ENCODE measurements at places on chromosomes 16 and 17.

GRCh38 chr17:44917456-44917855 is 2.2 kb upstream of the GFAP start:
- DNase-seq: no peak

DNA sequence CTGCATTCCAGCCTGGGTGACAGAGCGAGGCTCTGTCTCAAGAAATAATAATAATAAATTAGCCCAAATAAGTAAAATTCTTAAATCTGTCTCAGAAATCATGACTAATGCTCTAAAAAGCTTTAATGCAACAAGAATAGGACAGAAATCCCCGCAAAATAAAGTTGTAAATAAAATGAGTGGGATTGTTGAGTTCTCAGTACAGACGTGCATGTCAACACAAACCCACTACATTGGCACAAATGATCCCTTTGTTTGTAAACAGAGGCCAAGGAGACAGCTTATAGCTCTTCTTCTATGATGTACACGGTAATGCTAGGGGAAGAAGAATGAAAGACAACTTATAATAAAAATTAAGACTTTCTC is 6.0 kb downstream of the STAT5B start:
- DNase-seq: no peak

- DNase-seq: no peak
Observed at GRCh38 chr17:35846055-35846809, 22.5 kb downstream of the HEATR9 start.

DNA sequence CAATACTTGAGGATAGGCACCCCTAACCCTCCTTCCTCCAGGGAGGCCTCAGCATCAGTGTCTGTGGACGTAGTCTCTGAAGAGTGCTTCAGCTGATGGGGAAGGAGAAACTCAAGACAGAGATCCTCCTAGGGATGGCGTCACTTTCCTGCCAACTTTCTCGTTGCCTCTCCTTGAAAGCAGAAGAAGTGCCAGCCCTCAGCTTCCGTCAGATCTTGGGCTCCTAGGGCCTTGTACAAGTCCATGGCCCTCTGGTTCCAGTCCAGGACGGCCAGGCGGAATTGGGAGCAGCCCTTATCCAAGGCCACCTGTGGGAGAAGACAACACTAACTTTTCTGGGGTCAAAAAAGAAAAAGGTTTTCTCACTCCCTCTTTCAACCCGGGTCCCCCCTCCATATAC is 1.3 kb downstream of the SAT2 start:
- DNase-seq: no peak

- DNase-seq: no peak
Observed at GRCh38 chr17:51435171-51435552, 174.8 kb downstream of the UTP18 start.

GRCh38 chr17:76527430-76528111 is 9.9 kb downstream of the CYGB start:
- DNase-seq: peak; percentile 66

DNA sequence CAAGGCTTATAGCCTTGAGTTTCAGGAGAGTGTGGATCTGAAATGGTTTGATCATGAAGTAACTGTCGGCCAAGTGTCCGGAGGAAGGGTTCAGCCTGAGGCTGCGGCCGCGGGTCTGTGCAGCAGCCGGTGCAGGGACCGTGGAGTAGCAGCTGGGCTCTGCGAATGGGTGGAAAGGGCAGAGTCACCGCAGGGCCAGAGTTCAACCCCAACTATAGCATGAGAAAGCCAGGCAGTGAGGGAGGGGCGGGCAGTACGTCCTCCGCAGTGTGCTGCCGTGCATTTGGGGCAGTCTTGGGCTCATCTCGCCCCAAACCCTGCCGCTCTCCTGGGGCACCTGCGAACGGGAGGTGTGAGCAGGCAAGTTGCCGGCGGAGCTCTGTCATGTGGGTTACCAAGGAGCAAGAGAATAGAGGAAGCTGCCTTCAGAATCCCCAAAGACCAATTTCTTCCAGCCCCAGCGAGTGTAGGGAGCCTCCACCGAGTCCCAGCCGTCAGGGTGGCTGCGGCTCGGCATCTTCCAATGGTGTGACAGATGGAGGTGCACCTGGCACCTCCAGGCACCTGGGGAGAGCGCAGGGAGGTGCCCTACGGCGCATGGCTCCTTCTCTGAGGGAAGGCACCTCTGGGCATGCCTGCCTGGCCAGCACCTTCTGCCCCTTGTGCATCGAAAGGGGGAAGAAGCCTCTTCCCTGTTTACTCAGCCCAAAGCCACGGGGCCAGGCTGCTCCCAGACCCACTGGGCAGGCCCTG is 87.3 kb downstream of the RPA1 start:
- no peak for DNase-seq

DNA sequence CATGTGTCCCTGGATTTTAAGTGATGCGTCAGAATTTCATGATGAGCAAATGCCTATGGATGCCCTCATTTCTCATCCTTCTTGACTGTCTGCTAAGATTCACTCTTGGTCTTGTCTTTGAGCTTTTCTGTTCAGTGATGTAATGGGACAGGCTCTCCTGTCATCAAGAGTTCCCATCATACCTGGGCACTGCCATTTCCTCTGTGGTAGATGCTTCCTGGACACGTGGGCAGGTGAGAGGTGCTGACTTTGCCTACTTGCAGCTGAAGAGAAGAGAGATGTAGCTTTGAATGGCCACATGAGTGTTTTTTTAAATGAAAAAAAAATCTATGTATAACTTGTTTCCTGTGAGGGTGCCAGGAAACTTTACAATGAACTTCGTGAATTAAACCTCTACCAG is 557.7 kb downstream of the MAF start:
- peak; percentile 29 for DNase-seq
